CD4-positive, alpha-beta T cell treated with Interleukin-2 at 100 ng/mL for 4 hours (primary cell): ENCODE measurements at places on chromosomes 2 and 18.

- no peak for DNase-seq
Observed at GRCh38 chr2:222504191-222504590, 79.8 kb downstream of the SGPP2 start.

DNA sequence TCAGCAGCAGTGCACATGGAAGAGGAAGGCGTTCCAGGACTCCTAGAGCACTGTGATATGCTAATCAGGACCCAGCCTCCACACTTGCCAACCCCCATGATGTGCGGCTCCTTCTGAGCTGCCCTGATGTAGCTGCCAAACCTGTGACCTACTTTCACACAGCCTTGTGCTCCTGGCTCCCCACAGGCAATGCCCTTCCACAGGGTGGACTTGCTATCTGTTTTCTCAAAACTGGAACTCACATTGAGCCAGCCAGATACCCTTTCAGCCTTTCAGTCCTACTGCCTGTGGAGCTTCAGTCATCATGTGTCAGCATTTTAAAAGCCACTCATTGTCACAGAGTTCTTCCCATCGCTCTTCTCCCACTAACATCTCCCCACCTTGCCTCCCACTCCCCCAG, 181.6 kb downstream of the AFF3 start:
- no peak for DNase-seq

DNA sequence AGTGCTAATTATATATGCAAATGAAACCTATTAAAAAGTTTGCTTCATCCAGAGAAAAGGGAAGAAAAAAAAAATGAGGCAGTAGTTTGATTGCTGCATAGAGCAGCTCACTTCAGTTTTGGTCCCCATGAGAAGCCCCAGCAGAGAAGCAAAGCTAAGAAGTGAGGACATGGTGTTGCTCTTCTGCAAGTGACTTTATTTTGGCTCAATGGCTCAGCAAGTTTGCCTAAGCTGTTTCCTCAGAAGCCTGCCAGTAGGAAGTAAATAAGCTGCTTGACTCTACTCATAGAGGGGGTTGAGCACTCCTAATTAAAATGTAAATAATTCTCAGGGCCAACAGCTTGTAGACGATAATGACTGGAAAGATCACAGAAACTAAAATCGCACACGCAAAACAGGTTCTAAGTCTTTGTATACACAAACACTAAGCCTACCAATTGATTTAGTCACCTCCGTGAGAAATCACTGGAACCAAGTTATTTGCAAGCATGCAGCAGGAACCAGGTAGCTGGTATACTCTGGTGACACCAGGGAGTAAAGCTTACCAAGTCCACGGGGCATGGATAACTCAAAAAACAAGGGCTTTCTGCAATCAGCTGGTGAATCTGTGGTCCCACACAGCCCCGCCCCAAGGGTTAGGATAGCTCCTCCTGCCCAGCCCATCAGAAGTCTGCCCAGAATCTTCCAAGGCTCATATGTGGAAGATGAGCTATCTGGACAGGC, 39.7 kb upstream of the NABP1 start:
- peak; percentile 18 for DNase-seq

- no peak for DNase-seq
Observed at GRCh38 chr18:11398625-11399024, 210.8 kb upstream of the SLC35G4 start.

DNA sequence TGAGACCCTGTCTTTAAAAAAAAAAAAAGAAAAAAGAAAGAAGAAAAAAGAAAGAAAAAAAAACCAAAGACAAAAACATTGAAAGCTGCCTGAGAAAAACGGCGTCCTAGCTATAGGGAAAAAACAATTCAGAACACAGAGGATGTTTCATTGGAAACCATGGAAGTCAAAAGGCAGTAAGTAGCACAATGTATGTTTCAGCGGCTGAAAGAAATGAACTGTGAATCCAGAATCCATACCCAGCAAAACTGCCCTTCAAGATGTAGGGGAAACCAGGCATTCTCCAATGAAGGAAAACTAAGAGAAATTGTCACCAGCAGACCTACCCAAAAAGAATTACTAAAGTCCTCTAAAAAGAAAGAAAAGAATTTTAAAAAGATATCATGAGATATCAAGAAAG, 27.6 kb downstream of the EVA1A start:
- DNase-seq = no peak

GRCh38 chr2:47264143-47264542, 109.0 kb upstream of the STPG4 start:
- no peak for DNase-seq

DNA sequence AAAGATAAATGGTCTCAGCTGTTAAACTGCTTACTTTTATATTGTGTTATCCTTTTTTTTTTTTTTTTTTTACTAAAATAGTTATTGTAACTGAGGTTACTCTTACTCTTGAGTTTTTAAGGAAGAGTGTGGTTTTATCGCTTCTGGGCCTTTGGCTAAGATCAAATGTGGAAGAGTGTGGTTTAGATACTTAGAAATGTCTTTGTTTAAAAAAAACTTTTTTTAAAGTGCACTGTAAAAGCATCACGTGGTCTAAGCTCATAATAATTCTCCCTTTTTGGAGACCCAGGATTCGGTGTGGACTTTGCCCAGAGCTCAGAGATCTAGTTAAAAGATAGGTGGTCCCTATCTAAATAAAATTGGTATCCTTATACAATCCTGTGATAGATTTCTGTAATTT, 11.9 kb upstream of the OXER1 start:
- no peak for DNase-seq

DNA sequence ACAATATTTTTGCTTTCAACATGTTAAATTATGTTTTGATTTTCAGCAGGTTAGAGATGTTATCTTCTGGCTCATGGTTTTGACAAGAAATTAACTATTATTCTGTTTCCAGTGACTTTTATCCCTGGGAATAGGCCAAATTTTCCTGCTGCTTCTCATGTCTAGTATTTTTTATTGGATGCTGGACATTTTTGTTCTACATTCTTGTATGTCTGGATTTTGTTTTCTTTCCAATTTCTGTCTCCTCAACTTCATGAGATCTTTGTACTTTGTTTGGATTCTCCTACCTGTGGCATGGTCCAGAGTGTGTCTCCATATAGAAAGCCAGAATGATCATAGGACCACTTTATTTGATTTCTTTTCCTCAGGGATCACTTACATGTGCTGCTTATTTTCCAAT, 33.1 kb upstream of the MYO1B start:
- DNase-seq = no peak

GRCh38 chr18:2316751-2317696, 254.3 kb downstream of the METTL4 start:
- DNase-seq = no peak

GRCh38 chr2:126949775-126950174, 51.1 kb downstream of the TEX51 start:
- no peak for DNase-seq

- no peak for DNase-seq
Observed at GRCh38 chr2:205902041-205902899, 183.7 kb downstream of the INO80D start.

- DNase-seq = no peak
Observed at GRCh38 chr2:200765139-200765951, 46.4 kb upstream of the BZW1 start.

- DNase-seq = no peak
Observed at GRCh38 chr2:233456111-233456510, 101.8 kb downstream of the DGKD start.

DNA sequence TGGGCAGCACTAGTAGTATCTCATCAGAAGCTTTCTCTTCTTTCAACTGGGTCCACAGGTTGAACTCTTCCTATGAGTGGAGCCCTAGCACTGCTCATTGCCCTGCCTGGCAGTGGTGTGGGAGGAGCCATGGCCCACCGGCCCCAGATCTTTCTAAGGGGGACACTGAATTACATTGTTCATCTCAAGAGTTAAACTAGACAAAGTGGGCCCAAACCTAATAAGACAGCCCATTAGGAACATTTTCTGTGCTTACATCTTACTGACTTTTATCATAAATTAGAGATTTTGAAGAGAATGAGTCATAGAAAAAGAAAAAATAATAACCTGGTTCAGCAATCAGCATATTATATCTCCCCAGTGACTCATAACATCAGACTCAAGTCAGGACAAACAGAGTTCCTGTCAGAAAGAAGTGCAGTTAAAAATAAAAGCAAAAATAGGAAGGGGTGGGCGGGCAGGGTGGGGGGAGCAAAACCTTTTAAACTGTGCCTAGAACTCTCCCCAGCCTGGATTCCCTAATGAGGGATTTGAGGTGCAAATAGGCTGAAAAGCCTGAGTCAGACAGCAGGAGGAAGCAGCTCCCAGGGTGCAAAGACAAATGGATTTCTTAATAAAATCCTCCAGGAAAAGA, 161.6 kb upstream of the TRIB2 start:
- peak; percentile 53 for DNase-seq

DNA sequence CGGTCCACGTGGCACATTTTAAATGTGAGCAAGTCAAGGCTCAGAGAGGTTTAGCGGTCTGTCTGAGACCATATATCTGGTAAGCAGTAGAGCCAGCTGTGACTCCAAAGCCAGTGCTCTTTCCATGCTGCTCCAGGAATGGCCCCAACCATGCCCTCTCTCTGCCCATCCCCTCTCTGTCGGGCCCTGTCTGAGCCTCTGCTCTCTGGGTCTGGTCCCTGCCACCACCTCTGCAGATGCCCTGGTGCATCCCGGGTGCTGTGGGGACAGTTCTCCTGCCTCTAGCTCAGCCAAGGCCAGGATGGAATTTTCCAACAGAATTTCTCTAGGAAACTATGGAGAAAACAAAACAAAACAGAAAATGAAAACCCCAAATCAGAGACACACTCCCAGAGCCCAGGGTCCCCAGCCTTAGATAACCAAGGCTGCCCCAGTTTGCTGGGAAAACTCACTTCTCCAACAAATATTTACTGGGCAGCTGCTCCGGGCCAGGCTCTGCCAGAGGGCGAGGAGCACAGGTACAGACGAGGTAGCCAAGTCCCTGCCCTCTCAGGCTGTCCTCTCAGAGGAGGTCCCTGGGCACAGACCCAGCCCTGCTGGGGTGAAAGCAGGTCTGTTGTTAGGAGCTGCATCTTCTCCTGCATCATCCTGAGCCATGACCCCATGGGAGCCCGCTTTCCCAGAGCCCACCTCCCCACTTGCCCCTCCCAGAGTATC, 9.2 kb downstream of the ADRA2B start:
- DNase-seq = no peak

- no peak for DNase-seq
Observed at GRCh38 chr2:128533101-128533500, 214.4 kb upstream of the HS6ST1 start.

DNA sequence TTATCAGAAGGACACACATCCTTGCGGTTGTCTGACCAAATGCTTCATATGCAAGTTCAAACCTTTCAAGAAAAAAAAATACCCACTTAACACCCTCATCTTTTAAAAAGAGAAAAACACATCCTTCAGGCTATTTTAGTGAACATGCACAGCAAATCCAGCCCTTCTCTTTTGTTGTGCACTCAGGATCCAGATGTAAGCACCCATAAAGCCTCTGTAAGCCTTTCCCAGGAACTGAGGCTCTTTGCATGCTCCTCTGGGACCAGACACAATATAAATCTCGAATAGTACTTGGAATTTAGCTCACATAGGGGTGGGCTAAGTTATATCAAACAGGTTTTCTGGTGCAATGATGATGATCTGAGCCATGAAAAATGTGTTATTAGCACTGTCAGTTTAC, 308.8 kb upstream of the FAM98A start:
- DNase-seq = no peak

DNA sequence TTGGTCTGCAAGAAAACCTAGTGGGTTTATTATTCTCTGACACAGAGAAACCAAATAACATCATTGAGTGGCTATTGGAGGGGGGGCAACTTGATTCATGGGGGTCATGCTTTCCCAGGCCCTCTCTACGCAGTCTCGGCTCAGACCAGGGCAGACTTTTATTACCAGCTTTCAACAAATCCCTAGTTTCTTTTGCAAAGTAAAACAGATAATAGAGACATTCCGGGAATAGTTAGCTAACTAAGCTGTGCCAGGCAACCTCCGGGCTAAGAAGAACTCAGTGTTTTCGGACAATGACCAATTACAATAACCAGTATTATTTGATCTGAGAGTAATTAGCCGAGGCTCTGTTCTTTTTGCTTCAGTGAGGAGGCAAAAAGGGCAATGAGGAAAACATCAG, 66.3 kb downstream of the CDK15 start:
- DNase-seq = no peak

GRCh38 chr18:57062844-57063243, 84.0 kb upstream of the BOD1L2 start:
- no peak for DNase-seq

- DNase-seq = no peak
Observed at GRCh38 chr18:44594799-44595467, 85.8 kb upstream of the SETBP1 start.

GRCh38 chr2:105409717-105410116, 10.9 kb upstream of the FHL2 start:
- no peak for DNase-seq

DNA sequence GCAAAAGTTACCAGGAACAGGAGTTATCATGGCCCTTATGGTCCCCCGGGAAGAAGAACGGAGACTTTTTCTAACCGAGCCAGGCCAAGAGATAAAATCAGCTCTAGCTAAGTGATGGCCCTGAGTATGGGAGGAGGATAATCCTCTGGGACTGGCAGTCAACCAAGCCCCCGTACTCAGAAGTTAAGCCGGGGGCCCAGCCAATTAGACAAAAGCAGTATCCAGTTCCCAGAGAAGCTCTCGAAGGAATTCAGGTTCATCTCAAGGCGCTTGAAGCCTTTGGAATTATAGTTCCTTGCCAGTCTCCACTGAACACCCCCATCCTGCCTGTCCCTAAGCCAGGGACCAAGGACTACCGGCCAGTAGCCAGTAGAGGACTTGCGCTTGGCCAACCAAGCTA, 365.3 kb upstream of the TCF4 start:
- DNase-seq = no peak

- no peak for DNase-seq
Observed at GRCh38 chr2:71907503-71907902, 240.2 kb downstream of the CYP26B1 start.

DNA sequence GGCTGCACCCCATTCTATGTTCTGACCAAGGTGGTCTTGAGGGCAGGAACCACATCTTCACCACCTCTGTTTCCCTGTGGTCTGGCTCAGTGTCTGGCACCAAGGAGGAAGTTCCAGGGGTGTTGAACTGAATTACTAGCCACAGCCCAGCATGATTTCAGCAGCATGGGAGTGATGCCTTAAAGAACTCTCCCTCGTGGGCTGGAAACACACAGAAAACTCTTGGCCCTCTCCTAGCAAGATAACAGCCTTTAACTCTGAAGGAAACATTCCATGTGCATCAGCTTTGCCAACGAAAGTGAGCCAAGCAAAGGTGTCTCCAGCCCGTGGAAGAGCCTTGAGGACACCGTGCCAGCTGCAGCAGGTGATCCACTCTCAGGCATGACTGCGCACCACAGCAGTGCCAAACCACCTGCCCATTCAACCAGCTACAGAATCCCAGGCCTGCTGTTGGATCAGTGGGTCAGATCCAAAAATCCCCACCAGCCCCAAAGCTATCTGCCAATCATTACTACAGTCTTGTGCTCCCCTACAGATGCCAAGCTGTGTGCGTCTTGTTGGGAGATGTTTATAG, 124.8 kb downstream of the TTC32 start:
- DNase-seq = no peak

GRCh38 chr18:26422472-26423162, 125.7 kb downstream of the KCTD1 start:
- no peak for DNase-seq
